ENCODE measurements at places on chromosomes 12 and 14.

DNA sequence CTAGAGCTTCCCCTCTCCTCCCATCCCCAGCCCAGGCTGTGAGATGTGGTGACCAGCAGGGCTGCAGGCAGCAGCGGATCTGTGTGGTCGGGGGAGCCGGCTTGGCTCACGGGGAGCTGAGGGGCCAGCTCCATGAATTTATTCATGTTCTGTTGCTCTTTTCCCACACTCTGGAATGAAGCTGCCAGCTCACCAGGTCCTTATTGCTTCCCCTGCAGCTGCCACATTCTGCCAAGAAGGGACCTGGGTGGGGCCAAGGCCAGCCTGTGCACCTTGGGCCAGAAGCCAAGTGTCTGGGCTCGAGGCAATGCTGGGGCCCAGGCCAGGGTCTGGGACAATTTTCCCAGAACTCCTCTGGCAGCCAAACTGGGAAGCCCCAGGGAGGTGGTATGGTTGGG lies 2.5 kb upstream of the C1QL4 start:
- DNase-seq = no peak

DNA sequence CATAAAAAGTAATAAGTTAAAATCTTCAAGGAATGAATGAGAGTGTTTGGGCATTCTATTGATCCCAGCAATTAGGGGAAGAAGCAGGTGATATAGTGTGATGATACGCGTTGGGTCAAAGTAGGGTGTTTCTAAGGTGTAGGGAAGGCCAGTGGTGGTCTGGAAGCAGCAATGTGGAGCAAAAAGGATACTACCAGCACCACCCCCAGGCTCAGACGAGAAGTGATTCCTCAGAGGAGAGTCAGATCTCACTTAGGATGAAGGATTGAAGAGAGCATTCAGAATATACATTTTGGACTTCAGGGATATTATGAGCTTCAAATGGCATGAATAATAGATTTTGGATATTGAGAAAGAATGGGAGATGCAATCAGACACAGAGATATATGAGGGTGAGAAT lies 497.6 kb downstream of the RMST start:
- DNase-seq = no peak

GRCh38 chr12:6341417-6342139 lies at the start of gene TNFRSF1A:
Gene TNFRSF1A (minus strand): TSS chr12:6342076. CDS start chr12:6341814, 262 bp downstream.
- no peak for DNase-seq

DNA sequence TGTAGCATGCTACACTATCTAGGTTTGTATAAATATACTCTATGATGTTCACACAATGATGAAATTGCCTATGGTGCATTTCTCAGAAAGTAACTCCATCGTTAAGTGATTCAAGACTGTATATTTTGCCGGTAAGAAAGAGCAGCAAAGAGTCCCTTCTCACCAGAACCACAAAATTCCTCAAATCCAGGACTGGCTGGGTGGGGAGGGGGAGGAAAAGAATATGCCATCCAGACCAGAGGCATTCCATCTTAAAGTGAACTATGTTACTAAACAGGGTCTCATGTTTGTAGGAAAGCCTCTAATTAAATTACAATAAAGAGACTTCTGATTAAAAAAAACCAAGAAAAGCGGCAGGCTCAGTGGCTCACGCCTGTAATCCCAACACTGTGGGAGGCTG lies 11.5 kb downstream of the UBE2N start:
- no peak for DNase-seq

GRCh38 chr14:86723254-86723624 lies 1193.3 kb downstream of the FLRT2 start:
- DNase-seq = no peak

DNA sequence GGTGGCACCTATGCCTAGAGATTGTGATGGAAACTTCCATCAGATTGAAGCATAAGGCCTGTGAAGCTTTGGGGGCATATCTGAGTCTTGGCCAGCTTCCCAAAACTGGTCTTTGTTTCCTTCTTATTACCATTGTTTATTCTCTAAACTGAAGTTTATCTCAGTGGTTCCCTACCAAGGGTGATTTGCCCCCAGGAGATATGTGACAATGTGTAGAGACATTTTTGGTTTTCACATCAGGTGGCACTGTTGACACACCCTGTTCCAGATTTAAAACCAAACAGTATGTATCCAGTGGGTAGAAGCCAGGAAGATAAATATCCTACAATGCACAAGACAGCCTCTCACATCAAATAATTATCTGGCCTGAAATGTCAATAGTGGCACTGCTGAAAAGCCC lies 22.1 kb downstream of the RASSF9 start:
- DNase-seq = no peak

- DNase-seq = no peak
Measured at GRCh38 chr12:57628280-57629191, 4.5 kb downstream of the B4GALNT1 start.

DNA sequence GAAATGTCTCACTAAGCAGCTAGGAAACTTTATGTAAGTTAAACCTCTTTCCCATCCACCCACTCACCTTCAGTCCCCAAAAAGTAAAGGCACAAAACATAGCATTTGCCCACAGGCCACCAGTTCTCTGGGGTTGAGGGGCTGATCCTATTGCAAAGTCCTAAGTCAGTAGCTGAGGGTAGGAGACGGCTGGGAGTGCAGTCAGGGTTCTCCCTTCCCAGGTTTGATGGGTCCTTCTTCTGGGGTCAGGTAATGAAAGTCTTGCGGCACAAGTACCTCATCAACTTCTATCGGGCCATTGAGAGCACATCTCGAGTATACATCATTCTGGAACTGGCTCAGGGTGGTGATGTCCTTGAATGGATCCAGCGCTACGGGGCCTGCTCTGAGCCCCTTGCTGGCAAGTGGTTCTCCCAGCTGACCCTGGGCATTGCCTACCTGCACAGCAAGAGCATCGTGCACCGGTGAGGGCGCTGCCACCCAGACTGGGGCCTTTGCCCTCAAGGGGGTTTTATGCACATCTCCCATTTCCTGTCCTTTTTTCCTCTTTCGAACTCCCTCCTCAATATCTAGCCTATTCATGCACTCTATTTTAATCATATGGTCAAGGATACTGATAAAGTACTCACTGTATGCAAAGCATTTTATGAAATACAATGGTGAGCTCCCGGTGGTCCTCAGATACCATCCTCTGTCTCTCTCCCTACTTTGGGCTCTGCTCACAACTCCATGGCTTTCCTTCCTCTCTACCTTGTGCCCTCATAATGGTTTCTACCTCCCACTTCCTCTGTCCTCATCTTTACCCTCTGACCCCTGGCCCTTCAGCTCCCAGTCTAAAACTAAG lies 986 bp downstream of the TSSK4 start:
- DNase-seq = no peak

GRCh38 chr12:111773801-111774551 lies 7.2 kb downstream of the ALDH2 start:
- DNase-seq = no peak

GRCh38 chr12:104520242-104520900 lies 63.6 kb downstream of the CHST11 start:
- DNase-seq = no peak

DNA sequence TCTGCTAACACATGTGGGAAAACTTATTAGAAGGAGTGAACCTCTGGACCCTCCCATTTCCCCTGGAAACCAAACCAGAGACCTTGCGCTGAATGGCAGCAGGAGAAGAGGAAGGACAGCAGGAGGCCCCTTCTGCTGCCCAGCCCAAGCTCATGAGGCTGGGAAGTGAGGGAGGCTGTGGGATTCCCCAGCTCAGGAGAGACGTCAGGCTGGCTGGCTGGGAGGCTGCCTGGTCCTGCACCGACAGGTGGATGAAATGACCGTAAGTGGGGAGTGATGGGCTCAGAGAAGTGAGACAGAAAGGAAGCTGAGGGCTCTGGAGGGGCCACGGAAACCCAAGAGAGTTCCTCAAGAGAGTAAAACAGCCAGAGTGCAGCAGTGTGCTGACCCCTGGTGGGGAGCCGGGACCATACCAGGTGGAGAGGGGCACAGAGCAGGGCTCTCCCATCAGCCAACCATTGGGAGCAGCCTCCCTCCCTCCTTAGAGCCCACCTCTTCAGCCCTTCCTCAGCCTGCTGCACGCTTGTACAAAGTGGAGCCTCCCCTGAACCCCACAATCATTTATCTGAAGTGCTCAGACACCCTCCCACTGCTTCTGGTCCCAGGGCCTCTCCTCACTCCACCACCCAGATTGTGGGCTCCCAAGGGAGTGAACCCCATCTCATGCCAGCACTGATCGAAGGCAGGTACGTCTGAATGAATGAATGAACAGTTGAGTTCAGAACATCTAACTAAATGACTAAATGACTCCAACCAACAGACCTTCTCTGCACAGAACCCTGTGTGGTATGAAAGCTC lies 14.0 kb downstream of the TAMALIN start:
- peak; percentile 47 for DNase-seq

- no peak for DNase-seq
Measured at GRCh38 chr12:94650143-94651056, at the start of gene TMCC3. Gene TMCC3 (minus strand): TSS chr12:94650557. CDS start chr12:94650430, 127 bp downstream.

DNA sequence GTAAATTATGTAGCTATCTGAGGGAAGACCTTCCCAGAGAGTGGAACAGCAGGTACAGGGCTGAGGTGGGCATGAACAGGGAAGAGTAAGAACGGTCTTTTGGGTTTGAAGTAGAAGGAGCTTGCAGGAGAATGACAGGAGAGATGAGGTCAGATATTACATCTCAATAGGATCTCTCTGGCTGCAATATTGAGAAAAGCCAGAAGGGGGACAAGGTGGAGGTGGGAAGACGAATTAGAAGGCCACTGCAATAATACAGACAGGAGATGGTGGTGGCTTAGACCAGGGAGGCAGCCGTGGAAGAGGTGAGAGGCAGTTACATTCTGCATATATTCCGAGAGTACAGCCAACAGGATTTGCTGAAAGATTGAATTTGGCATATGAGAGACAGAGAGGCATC lies 310.2 kb downstream of the APAF1 start:
- no peak for DNase-seq

DNA sequence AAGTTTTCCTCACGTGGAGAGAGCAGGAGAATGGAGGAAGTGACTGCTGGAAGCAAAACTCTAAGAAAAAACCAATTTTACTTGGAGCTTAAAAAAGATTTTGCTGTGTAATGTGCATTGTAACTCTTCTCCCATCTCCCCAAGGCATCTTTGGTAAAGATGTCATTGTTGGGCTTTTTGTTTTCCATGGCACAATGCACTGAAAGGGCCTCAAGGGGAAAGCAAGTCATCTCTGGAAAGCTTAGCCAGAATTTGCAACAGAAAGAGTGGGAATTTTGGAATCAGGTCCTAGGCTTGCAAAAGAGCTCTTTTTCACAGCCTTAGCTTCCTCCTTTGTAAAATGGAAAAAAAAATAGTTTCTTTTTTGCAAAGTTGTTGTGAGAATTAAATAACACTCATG lies 7.9 kb upstream of the PPM1A start:
- DNase-seq = no peak

- no peak for DNase-seq
Measured at GRCh38 chr12:14157088-14157747, 175.8 kb upstream of the GRIN2B start.

GRCh38 chr14:73467800-73468199 lies 9.5 kb upstream of the NUMB start:
- no peak for DNase-seq

GRCh38 chr12:115857923-115858322 lies 419.6 kb downstream of the MED13L start:
- DNase-seq = no peak

DNA sequence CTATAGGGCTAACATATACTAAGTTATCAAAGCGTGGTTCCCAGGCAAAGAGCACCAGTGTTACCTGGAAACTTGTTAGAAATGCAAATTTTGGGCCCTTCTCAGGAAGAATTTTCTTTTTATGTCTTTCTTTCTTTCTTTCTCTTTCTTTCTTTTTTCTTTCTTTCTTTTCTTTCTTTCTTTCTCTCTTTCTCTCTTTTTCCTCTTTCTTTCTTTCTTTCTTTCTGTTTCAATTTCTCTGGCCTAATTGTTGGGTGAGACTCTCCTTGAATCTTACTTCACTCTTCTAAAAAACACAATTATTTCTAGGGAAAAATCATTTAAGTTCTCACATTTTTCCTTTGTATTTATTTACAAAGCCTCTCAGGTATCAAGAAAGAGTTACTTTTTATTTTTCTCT lies 46.5 kb upstream of the RAP1B start:
- DNase-seq = no peak

GRCh38 chr14:95472819-95473251 lies 43.6 kb downstream of the SYNE3 start:
- no peak for DNase-seq

GRCh38 chr12:121036810-121037326 lies 2.2 kb downstream of the OASL start:
- DNase-seq = no peak

DNA sequence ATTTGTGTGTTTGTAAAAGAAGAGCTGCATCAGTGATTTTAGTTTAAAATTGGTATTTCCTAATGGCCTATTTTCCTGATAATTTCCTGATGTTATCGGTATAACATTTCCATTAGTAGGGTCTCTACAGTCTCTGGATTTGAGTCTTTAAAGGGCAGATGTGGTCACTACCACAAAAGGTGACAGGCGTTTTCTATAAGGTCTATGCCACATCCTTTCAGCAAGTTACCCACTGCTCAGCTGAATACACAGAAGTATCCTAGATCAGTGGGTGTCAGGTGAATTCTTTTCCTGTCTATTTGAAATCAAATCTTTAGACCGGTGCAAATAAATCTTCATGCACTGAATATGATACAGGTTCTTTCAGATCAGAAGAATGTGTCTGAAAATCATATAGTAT lies 90.2 kb downstream of the LIN7A start:
- no peak for DNase-seq

- no peak for DNase-seq
Measured at GRCh38 chr14:29390081-29390832, 537.4 kb downstream of the PRKD1 start.

- no peak for DNase-seq
Measured at GRCh38 chr12:42504049-42504448, 85.5 kb downstream of the PRICKLE1 start.

GRCh38 chr14:89813617-89814031 lies 140.9 kb downstream of the EFCAB11 start:
- DNase-seq = no peak

DNA sequence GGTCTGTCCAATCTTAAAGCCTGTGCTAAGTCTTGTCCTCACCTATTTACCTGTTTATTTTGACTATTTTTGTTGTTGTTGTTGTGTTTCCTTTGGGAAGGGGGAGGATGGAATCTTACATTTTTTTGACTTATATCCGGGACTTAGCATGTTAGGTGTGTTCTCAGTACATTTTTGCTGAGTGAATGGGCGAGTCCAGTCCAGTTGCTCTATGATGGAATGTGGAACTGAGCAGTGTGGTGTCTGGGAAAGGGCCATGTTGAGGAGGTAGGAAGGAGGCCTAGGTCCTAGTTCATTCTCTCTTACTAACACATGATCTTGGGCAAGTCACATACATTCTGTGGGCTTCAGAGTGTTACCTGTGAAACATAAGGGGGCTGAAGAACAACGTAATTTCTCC lies 80.9 kb upstream of the SLC38A2 start:
- DNase-seq = no peak

DNA sequence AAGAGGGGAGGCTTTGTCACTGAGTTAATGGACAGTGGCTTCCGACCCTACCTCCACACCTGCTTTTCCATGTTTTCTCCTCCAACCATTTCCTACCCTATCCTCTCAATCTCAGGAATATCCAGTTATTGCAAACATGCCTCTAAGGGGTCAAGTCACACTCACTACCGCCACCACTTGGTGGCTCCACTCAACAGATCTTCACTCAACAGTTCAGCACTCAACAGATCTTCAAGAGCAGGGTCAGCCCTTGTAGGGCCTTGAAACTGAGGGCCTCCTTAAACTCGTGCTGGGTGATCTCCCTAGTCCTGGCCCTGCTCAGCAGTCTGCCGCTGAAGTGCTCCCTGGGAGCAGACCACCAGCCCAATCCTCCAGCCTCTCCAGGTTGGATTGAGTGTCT lies 14.2 kb downstream of the ZNF641 start:
- DNase-seq = no peak

- no peak for DNase-seq
Measured at GRCh38 chr12:44362947-44363346, 513.2 kb downstream of the NELL2 start.

- DNase-seq = no peak
Measured at GRCh38 chr12:44876544-44877410, 662 bp upstream of the NELL2 start.

Data from stimulated activated CD8-positive, alpha-beta memory T cell treated with anti-CD3 and anti-CD28 coated beads, Interleukin-7, amount 100 ng/mL, for 1 hour (primary cell).